ENCODE measurements at places on chromosomes 5 and 9.

- DNase-seq = no peak
Measured at GRCh38 chr9:28792716-28793115, 1219.4 kb upstream of the C9orf72 start.

GRCh38 chr5:130138406-130139045 lies 234.3 kb downstream of the CHSY3 start:
- DNase-seq = no peak

GRCh38 chr5:131521252-131521651 lies 113.8 kb downstream of the RAPGEF6 start:
- no peak for DNase-seq

GRCh38 chr5:73513996-73514395 lies 15.8 kb downstream of the BTF3 start:
- no peak for DNase-seq

DNA sequence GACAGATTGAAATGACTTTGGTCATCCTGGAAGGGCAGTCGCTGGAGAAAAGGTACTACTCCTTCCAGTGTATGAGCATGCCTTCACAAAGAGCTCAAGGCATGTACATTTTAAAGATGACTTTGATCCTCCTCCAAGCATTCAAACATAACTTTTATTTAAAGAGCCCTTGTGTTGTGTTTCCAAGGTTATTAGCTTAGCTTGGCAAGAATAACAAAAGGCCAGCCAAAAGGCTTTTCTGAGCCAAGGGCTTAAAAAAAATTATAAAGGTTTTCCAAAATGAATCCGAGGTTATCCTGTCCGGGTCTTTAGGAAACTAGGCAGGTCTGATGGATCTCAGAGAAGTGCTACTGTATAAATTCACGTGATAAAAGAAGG lies 71.0 kb upstream of the PLPP6 start:
- DNase-seq = no peak

- no peak for DNase-seq
Measured at GRCh38 chr9:8799206-8799605, 999.6 kb upstream of the DMAC1 start.

DNA sequence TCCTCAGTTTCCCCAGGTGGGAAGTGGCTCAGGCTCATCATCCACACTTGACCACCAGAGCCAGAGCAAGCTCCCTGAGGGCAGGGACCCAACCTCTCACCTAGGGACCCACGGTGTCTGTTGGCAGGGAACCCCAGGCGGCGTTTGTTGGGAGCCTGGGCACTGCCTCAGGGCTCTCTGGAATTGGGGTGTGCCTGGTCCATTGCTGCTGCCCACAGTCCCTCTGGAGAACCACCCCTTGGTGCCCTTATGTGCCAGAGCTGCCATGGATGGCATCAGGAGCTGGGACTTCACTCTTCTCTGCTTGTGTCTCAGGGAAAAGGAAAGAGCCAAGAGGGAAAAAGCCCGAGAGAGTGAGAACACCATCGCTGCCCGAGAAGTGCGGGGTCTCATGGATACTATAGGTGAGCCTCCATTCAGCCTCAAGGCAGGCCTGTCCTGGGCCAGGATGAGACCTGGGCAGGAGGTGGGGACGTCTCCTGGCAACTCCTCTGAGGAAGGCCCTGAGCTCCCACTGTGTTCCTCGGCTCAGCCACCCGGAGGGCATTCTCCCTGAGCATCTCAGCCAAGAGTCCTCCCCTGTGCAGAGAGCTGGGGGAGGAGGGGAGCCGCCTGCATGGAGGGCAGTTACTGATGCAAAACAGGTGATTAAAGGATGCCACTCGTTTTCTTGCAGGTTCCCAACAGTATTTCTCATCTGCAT lies 4.5 kb downstream of the CCDC180 start:
- DNase-seq = no peak

DNA sequence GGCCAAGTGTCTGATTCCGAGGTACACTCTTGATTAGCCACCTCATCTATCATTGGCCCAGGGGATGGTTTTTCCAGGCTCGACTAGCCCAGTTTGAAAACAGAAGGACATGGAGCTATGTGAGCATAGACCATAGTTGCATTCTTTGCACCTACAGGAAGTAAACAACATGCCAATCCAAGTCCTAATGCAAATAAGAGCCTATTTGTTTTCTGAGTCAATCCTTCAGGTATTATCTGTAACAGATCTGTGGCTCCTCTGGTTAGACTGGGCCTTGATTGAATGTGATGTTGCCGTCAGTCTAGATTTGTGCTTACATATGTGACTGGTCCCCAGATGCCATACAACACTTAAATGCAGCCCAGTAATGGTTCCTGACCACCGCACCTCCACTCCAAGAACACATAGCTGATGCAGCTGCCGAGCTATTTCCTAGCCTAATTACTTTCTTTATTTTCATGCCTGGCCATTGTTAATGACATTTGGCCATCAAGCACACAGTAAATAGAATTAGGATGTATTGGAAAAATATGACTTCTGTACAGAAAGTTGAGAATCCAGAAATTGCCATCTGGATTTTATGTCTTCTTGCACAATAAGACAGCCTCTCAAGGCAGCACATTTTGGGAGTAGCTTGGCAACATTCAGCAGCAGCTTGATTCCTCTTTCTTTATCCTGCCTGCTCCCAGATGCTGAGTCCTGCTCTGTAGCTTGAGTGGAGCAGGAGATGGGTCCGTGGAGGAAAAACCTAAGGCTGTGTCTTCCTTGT lies 29.5 kb upstream of the ARHGAP26 start:
- DNase-seq = no peak

- no peak for DNase-seq
Measured at GRCh38 chr5:68433526-68433922, 218.0 kb downstream of the PIK3R1 start.

DNA sequence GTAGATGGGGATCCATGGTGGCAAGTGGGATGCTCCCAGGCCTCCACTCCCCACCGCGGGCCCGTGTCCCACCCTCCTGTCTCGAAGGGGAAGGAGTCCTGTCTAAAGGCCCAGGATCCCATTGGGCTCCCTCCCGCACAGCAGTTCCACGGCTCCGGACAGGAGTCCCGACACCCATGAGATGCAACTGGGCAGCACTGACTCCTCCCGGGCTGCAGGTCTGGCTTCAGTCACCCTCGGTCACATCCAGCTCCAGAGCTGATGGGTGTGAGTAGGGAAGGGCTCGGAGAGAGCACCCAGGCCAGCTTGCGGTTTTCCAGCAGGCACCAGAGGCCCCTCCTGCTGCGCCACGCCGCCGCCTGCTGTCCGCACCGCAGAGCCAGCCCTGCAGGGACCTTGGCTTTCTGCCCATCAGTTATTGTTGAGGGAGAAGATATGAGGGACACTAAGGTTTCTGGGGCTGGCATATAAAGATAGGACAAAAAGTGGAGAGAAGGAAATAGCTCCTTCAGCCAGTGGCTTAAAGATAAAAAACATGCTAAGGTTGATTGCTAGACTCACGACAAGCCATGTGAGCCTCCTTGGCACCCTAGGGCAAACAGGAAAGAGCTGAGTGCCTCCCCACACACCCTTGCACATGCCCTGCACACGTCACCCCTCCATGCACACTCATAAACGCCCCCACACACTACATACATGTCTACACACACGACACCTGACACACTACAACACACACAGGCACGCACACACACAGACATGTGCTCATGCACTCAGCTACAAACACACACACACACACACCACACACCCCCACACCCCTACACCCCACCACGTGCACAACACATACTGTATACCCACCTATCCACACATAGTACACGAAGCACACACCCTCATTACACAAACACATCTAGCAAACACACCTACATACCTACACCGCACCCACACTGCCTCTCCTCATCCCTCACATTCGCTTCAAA lies 79.0 kb downstream of the AK8 start:
- no peak for DNase-seq

GRCh38 chr9:128249908-128250838 lies 25.6 kb downstream of the GOLGA2 start:
- peak; percentile 100 for DNase-seq

GRCh38 chr5:93789173-93790067 lies 48.0 kb upstream of the POU5F2 start:
- DNase-seq = no peak

GRCh38 chr9:26112724-26113123 lies 434.5 kb upstream of the TUSC1 start:
- no peak for DNase-seq

DNA sequence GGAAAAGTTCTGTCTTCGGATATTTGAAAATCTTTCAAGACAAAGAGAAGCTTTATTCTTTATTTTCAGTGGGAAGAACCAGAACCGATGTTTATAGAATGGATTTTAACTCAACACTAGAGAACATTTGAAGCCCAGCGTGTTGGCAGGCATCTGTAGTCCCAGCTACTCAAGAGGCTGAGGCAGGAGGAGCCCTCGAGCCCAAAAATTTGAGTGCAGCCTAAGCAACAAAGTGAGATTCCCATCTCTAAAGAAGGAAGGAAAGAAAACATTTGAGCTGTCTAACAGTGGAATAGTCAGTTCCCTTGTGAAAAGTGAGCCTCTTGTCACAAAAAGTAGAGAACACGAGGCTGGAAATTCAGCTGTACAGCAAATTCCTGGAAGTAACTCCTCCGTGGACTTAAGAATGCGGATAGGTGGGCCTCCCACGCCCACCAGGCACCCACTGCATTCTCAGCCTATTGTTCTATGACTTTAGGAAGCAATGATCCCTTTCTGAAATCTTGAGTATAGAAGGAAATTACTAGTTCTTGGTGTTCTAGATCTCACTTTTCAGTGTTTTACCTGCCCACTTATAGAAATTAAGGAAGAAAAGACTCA lies 2.3 kb upstream of the PTPDC1 start:
- no peak for DNase-seq

GRCh38 chr9:92727716-92728700 lies 36.6 kb downstream of the BICD2 start:
- no peak for DNase-seq

GRCh38 chr9:120350596-120350995 lies 229.4 kb downstream of the CDK5RAP2 start:
- DNase-seq = no peak

DNA sequence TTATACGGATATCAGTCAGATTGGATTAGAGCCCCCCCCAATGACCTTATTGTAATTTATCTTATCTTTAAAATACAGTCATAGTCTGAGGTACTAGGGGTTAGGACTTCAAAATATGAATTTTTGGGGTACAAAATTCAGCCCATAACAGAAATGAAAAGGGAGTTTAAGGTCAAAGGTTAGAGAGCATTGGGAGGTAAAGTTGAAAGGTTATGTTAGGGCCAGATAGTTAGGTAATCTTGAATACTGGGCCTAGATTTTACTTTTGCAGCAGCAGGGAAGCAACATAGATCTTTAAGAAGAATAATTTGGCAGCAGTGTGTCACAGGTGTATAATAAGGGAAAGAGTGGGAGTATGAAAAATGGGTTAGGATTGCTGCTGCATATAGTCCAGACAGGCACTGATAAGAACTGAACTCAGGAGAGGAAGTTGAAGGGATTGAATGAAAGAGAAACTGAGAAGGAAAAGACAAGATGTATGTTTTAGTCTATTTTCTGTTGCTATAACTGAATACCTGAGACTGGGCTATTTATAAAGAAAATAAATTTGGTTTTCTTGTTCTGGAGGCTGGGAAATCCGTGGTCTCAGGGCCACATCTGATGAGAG lies 10.7 kb upstream of the GCNT4 start:
- DNase-seq = no peak

- DNase-seq = no peak
Measured at GRCh38 chr5:107486489-107486888, 184.2 kb downstream of the EFNA5 start.
